Erythroblast (primary cell): ENCODE measurements at places on chromosomes 7 and 10.

DNA sequence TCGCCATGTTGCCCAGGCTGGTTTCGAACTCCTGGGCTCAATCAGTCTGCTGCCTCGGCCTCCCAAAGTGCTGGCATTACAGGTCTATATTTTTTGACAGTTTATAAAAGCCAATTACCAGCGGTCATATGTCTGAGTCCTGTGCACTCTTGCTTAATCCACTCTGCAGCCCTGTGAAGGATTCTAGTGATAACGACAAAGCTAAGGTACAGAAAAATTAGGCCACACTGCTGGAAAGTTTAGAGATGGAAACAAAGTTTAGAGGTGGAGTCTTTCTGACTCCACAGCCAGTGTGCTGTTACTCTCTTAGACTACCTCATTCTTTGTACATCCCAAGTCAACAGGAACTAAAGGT, 707 bp downstream of the PTER start:
- no peak for DNase-seq

GRCh38 chr7:121186746-121187145, 142.1 kb upstream of the WNT16 start:
- no peak for DNase-seq

DNA sequence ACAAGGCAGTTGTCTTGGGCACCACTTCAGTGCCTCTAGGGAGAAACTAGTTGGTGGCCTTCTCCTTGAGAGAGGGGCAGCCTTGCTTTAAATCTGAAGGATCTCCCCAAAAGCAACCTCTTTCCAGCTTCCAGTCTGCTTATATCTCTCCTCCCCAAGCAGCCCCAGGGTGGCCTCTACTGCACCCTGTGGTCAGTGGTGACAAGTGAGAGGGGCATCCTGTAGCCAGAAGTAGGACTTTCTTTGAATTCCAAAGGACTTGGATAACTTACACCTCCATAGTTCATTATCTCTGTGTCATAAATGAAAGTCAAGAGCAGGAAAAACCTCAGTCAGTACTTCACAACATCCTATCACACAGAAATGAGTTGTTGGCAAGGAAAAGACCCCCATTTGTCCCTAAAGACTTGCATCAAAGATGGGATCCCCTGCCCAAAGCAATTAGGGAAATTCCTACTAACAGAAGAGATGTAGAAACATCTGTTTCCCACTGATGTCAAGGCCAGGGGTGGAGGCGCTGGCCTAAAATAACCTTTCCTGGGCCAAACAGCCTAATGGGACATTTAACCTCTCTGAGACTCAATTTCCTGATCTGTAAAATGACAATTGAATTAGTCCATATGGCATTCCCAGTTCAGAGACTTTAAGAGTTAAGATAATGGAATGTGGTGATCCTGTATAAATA, 44.0 kb upstream of the ANKRD1 start:
- no peak for DNase-seq

DNA sequence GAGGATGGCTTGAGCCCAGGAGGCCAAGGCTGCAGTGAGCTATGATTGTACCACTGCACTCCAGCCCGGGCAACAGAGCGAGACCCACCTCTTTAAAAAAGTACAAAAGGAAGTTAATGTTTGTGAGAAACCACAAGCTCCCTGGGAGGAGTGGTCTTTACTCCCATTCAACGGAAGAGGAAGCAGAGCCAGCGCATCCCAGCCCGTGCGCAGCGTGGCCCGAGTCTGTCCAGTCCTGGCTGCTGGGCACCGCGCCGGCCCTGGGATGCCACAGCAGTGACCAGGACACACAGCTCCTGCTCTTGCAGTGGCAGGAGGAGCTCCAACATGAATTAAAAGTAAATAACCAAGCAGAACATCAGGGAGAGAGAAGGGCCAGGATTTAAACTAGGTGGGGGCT, 68.4 kb downstream of the ELFN1 start:
- DNase-seq = no peak

DNA sequence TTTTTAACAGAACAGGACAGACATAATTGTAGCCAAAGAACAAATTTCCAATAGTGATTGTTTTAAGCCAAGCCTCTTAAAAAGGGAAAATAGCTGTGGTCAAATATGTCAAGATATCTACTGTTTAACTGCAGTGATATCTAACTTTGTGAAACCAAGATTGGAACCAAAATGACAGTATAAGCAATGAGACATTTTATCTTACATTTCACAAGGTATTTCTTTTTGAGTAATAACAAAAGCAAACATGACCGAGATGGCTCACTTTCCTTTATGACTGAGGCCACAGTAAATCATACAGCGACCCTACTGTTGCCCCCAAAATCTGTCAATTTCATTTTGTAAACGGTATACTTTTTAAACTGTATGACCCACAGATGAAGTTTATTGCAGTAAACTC, 215.8 kb downstream of the MLLT10 start:
- no peak for DNase-seq

DNA sequence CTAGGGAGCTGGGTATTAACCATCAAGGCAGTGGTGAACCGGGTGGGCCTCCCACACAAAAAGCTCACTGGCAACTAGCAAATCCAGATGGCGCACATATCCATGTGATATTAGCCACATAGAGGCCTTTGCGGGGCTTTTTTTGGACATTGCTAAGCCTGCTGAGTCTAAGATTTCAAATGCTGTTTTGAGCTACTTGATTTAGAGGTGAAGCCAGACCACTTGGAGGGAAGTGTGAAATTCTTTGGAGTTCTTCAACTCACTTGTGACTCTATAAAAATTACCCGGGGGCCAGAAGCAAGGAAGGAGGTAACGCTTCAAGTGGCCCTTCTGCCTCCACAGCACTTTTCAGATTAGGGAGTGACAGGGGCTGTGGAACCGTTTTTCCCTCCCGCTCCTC, 619.8 kb upstream of the GALNT17 start:
- DNase-seq = no peak

DNA sequence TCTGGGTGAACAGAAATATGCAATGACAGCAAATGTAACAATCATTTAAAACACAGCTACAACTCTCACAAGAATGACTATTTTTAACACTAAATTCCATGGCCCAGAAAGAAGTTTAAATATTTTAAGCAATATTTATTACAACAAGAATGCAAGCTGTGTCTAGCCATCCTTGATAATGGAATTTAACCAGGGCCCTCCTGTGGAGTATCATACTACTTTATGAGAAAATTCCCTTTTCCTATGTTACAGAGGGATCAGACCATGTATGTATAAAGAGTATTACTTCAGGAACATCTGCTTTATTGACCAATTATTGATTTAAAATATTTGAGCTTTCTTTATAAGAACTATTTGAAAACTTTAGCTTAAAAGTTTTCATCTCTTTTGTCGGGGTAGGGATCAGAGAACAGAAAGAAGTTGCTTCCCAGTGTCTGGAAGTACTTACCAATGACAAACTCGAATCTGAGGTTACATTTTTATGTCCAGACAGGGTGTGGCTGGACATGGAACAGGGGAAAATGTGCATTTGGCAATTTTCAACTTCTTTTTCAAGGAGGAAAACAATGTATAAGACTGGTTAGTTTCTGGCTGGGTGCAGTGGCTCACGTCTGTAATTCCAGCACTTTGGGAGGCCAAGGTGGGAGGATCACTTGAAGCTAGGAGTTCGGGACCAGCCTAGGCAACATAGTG, 48.3 kb upstream of the NRBF2 start:
- no peak for DNase-seq

DNA sequence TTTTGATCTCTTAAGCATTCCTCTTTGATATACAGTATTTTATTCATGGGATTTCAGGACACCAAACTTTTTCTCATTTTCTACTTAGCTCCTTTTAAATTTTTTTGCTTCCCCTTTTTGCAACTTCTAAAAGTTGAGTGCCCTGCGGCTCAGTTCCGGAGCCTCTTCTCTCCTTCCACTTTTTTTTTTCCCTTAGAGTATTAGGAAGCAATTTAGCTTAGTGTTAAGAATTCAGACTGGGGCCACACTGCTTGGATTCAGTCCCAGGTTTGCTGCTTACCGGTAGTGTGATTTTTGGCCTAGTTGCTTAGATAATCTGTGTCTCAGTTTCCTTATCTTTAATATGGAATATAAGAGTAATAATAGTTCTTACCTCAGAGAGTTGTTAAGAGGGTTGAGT, 3.4 kb downstream of the STAM start:
- DNase-seq = no peak

- peak; percentile 56 for DNase-seq
These were observed 81.1 kb downstream of the ZMIZ1 start for GRCh38 chr10:79149662-79150443.
